Activated naive CD4-positive, alpha-beta T cell treated with Interleukin-2 at 50 U/mL for 16 hours (primary cell): ENCODE measurements at places on chromosomes 4 and X.

DNA sequence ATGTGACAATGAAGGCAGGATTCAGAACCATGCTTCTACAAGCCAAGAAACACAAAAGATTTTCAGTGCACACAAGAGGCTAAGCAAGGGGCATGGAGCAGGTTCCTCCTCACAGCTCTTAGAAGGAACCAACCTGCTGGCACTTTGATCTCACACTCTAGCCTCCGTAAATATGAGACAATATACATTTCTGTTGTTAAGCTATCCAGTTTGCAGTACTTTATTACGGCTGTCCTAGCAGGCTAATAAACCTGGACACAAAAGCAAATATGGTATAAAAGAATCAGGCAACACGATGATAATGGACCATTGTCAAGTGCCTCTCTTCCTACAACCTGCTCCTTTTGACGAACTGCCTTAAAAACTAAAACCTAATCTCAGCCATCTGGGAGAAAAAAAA, 114.5 kb downstream of the ZAR1 start:
- DNase-seq: no peak

DNA sequence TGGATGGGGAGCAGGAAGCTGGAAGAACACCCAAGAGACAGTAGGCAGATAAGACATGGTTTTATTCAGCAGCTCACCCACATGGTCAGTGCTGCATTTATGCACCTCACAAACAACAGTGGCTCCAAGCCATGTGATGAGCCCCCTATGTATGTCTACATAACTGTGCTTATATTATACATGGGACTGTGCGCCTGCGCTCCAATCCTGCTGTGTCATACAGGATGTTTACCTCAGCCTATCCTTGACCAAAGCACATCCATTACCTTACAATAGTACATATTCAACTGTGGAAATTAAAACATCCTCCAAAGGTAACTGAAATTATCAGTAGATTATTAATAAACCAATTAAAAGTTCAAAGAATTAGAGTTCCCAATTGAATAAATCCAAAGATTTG, 44.1 kb upstream of the SGMS2 start:
- DNase-seq: no peak

DNA sequence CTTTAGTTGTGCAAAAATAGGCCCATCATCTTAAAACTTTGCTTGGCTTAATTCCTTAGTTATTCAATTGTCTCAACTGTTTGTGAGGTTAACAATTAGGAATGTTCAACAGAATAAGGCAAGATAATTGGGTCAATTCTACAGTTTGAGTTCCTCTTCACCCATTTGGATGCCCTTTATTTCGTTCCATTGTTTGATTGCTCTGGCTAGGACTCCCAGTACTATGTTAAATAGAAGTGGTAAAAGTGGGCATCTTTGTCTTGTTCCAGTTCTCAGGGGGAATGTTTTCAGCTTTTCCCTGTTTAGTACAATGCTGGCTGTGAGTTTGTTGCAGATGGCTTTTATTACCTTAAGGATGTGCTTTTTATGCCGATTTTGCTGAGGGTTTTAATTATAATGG, 761.5 kb upstream of the GRIA3 start:
- no peak for DNase-seq

DNA sequence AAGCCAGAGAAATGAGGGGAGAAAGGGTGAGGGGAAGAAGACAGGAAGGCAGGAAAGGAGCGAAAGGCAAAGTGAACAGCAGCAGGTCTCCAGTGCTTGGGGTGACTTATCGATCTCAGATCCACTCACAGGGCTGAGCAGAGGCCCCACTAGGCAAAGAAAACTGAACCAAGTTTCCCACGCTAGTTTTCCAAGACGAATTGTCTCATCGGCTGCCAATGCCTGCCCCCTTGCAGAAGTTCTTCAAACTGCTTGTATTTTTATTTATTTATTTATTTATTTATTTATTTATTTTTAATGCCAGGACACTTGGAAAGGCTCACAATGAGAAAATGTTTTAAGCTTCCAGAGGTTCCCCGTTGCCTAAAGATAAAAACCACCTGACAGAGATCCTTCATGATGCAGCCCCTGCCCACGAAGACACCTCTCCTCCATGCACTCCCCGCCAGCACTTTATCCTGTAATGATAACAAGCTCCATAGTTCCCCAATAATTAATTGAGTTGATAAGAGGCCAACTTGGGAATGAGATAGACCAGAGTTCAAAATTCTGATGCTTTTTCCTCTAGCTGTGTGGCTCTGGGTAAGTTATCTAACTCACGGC, 43.2 kb downstream of the QDPR start:
- no peak for DNase-seq

- DNase-seq: no peak
Observed at GRCh38 chrX:47091149-47091775, 13.0 kb downstream of the RGN start.

- DNase-seq: no peak
Observed at GRCh38 chr4:80790152-80790551, 240.4 kb upstream of the BMP3 start.

- no peak for DNase-seq
Observed at GRCh38 chr4:150425161-150425560, 156.8 kb upstream of the MAB21L2 start.

DNA sequence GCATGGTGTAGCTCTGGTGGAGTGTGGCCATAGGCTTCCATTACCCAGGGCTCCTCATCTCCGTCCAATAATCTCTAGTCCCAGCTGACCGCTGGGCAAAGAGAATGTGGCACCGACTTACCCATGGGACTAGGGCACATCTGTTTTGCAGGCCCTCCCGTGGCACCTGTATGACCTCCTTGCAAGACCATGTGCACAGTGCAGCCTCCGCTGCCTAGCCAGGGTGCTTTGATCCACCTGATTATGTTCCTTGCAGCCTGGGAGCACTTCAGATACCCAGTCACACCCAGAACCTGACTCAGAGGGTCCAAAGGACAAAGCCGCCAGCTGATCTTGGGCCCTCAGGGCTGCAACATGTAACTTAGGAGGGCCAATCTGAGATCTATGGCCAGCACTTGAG, 84.8 kb downstream of the PCDH10 start:
- DNase-seq: no peak

GRCh38 chrX:21947671-21948070, 7.2 kb downstream of the SMS start:
- DNase-seq: no peak

DNA sequence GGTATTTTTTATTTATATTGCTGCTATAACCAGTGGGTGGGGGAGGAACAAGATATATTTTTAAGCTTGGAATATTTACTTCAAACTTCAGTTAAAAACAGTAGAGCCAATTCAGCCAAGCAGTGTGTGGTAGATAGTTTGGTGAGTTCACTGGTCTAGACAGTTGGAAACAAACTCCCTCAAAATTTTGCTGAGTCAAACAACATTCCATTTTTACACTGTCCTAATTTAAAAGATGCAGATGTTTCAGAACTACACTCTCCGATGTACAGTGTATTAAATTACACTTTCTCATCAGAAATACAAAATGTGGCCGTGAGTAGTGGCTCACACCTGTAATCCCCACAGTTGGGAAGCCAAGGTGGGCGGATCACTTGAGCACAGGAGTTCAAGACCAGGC, 23.3 kb downstream of the PRKX start:
- no peak for DNase-seq

DNA sequence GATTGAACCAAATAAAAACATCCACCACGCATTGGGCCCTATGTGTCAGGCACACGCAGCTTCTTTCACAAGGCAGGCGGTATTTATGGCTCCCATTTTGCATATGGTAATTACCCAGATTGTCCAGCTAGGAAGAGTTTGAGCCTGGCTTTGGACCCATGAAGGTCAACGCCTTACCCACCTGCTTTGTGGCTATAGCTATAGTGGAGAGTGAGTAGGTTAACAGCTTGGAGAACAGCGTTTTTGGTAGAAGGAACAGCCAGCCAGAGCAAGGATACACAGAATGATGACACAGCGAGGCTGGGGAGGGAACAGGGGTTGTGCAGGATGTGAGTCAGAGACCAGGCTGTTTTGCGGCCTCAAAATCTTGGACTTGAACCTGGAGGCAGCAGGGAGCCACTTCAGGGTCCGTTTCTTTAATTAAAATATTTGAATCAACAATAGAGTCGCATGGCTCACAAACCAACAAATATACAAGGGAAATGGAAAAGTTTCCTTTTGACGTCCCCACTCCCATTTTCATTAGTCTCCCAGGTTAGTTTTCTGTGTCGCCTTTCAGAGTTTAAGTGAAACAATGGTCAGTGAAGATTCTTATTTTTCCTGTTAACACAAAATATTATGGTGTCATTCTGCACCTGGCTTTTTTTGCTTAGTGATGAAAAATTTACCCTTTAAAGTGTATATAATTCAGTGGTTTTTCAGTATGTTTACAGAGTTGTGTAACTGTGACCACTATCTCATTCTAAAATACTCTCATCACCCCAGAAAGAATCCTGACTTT, 118.2 kb upstream of the STX18 start:
- DNase-seq: no peak

DNA sequence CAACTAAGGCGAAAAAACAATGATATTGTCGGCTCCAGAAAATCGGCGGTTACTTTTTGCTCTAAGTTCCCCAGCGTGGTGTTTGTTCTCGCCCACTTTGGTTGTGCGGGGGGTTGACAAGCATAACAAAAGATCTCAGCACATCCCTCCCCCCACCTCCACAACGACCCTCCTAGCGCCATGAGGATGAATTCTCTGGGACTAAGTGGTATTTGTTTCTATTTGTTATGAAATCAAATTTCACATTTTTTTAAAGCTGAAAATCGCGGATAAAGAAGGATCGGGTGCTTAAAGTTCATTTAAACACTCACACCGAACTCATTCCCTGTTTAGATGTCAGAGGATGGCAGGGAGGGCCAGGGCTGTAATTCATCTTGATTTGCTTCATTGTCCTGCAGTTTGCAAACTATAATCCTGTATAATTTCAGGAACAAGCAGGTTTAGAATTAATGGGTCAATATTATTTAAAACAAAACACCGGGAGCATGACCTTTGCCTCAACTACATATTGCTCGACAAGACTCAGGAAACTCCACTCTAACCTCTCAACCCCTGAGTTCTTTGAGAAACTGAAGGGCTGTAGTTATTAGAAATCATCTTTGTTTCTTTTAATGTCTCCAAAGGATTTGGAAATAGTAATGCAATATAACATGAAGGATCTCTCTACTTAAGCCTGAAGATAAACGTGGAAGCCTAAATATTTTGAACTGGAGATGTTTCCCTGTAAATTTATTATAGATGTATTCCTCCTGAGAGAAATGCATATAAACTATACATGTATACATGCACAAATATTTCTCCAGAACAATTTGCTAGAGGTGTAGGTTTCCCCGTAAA, 6.4 kb downstream of the PITX2 start:
- DNase-seq: no peak

DNA sequence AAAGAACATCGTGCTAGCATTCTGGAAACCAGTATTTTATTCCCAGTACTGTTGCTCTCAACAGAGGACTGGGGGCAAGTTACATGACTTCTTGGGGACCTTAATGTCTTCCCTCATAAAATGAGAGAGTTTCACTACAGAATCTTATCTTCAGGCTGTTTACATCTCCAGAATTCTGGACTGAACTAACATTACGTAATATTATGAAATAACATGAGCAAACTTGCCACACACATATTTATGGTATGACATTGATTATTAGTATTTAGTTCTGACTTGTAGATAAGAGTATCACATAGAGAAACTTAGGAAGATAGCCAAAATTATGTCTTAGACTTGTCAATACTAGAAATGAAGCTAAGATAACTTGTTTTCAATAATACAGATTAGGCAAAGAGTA, 68.0 kb downstream of the NFKB1 start:
- no peak for DNase-seq

DNA sequence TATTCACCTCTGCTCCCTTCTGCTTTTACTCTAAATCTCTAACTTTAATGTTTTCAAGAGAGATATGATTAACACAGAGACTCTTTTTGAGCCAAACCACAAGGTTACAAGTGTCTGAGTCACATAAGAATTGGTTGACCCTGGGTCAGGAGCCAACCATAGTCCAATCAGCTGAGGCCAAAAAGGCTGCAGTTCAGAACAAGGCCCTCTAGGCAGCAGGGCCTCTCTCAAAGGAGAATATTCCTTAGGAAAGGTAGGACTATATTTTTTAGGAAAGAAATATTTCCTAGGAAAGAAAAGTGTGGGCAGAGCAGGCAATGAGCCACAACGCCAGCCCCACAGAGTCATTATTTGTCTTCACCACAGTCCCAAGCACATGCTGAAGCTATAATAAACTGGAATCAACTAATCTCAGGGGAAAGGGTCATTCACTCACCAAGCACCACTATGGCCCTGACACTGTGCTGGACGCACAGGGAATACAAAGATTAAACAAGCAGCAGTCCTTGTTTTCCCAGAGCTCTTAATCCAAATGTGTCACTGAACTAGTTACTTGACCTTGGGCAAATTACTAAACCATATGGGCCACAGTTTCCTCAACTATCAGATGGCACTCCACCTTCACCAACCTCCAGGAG, 2.2 kb downstream of the ATP8A1 start:
- DNase-seq: no peak

GRCh38 chr4:95869961-95870500, 30.1 kb downstream of the PDHA2 start:
- DNase-seq: no peak

GRCh38 chr4:114997576-114998247, 115.7 kb downstream of the NDST4 start:
- no peak for DNase-seq

- no peak for DNase-seq
Observed at GRCh38 chr4:78150543-78150864, 93.4 kb downstream of the FRAS1 start.

GRCh38 chr4:178602833-178603232, 1160.6 kb upstream of the AGA start:
- no peak for DNase-seq

GRCh38 chr4:931194-931959, 739 bp downstream of the GAK start:
- DNase-seq: peak; percentile 15

- no peak for DNase-seq
Observed at GRCh38 chr4:61300266-61300844, 100.2 kb downstream of the ADGRL3 start.

- DNase-seq: no peak
Observed at GRCh38 chr4:160100316-160100715, 997.4 kb downstream of the RAPGEF2 start.

DNA sequence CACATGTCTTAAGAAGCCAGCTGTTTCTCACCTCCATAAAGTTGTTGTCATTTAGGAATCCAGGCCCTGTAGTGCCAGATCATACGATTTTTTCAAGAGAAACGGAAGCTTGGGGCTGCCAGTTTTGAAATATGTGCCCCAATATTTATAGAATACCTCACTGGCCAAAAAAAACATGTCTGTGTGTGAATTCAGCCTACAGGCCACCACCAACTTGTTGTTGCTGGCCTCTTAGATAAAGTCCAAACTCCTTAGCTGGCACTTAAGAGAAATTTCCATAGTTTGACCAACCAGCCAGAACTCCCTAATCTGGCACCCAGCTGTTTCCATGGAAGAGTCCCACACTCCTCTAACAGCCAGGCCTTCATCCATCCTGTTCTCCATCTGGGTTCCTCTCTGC, 74.1 kb downstream of the WDR19 start:
- no peak for DNase-seq

- DNase-seq: no peak
Observed at GRCh38 chr4:177737387-177737940, 295.2 kb upstream of the AGA start.

GRCh38 chr4:37665333-37666320, 20.5 kb downstream of the RELL1 start:
- DNase-seq: no peak
